ENCODE measurements at places on chromosomes 1 and 21. TPM values are rescaled to one million over a fixed set of nuclear protein-coding genes. Genes with fewer than 3 reads are reported as not detected.

The SPRR2A gene
- total RNA-seq, result not detected

The ADGRB2 gene
- 1.2 TPM for total RNA-seq

- no peaks in the 10 kb centered on the region for H3K4me1 ChIP-seq
- H3K36me3 ChIP-seq, result peaks cover 3% of the 10 kb centered on the region
- no peak overlapping the region for H3K4me3 ChIP-seq
- no peak for DNase-seq
Measured at GRCh38 chr1:93808871-93809270, 70.1 kb downstream of the DNTTIP2 start.

DNA sequence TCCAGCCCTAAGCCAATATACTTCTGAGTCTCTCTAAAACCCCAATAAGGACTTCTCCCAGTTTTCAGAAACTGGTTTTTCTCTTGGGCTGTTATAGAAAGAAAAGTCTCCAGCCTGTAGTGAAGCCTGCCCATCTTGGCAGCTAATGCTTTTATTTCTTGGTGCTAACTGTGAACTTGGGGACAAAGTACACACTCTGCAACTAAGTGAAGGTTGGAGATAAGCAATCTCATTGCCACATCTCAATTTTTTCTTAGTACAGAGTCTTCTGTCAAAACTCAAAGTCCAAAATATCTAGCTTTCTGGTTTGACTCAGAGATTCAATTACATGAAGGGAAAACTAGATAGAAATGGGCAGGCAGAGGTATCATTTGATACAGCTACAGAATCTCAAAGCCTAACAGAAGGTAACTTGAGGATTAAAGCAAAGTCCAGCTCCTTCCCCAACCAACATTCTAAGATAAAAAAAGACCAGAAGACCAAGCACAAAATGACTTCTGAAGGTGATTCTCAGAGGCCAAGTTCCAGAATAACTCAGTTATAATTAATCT, 14.0 kb downstream of the AK2 start:
- H3K36me3 ChIP-seq, result peaks cover 76% of the 10 kb centered on the region
- no peak overlapping the region for H3K4me3 ChIP-seq
- DNase-seq, result no peak

DNA sequence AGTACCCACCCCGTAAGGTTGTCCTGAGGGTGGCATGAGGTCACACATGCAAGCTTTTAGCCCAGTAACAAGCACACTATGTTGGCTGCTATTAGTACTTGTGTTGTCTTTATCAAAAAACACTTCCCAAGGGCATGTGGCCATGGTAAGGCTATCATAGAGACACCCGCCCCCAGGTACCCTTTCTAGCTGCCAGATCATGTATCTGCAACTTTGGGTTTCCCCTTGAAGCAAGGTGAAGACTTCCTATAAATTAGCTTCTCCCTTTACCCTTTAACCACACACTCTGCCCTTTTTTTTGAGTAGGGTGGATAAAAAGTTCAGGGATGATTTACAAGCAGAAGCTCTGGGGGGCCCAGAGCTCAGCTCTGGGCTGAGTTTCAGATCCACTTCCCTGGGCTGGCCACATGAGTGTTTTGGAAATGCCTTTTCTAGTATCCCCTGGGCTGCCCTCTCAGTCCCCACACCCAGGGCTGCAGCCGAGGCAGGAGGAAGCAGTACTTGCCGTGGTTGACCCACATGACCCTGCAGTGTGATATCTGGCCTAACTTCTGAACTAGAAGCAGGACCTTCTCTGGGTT, 2.0 kb downstream of the ZDHHC18 start:
- peak; percentile 57 for DNase-seq
- H3K27ac ChIP-seq, result peak overlapping the region; percentile 92
- H3K27me3 ChIP-seq, result no peaks in the 10 kb centered on the region
- H3K4me1 ChIP-seq, result peaks cover 69% of the 10 kb centered on the region
- H3K36me3 ChIP-seq, result peaks cover 53% of the 10 kb centered on the region

GRCh38 chr21:38768471-38769063, 37.2 kb upstream of the ETS2 start:
- peaks cover 2% of the 10 kb centered on the region for H3K27me3 ChIP-seq
- H3K27ac ChIP-seq, result peak overlapping the region; percentile 97
- peaks cover 67% of the 10 kb centered on the region for H3K4me1 ChIP-seq

- peaks cover 8% of the 10 kb centered on the region for H3K4me1 ChIP-seq
- H3K27me3 ChIP-seq, result no peaks in the 10 kb centered on the region
- H3K36me3 ChIP-seq, result no peaks in the 10 kb centered on the region
- H3K27ac ChIP-seq, result no peak overlapping the region
Measured at GRCh38 chr1:157095091-157095490, 4.5 kb downstream of the ETV3L start.

Data from activated CD4-positive, alpha-beta T cell treated with anti-CD3 and anti-CD28 coated beads for 36 hours (primary cell).